Caco-2 (cell line): ENCODE measurements at places on chromosomes 7 and 10.

DNA sequence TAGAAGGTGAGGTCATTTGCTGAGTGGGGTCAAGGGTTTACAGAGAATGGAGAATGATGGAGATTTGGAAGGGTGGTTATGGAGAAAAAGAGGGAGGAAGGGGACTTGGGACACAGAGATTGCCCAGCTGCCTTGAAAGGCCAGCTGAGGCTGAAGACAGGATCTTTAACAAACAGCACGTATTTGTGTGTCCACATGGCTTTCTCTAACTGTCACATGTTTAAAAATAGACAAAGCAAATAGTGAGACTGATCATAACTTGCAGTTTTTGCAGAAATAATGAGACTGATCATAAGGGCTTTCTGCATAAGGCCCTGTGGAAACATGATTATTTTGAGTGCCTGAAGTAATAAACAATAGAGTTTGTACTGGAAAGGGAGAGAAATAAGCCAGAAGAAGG, 212.7 kb downstream of the HDAC9 start:
- no peak for DNase-seq

DNA sequence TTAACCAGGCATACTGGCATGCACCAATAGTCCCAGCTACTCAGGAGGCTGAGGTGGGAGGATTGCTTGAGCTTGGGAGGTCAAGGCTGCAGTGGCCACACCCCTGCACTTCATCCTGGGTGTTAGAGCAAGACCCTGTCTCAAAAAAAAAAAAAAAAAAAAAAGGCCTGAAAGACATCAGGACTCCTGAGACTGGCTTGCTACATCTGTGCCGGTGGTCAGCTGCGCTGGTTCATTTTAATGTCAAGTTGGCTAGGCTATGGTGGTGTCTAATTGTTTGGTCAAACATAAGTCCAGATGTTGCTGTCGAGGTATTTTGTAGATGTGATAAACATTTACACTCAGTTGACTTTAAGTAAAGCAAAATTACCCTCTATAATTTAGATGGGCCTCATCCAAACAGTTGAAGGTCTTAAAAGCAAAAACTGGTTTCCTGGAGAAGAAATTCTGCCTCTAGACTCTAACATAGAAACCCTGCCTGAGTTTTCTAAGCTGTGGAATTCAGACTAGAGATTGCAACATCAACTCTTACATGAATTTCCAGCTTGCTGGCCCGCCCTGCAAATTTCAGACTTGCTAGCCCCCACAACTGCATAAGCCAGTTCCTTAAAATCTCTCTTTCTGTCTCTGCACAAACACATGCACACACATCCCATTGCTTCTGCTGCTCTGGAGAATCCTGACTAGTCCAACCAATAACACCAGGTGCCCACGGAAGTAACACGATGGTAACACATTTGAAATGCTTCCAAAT, 18.2 kb downstream of the MYOF start:
- DNase-seq: peak; percentile 39

GRCh38 chr7:7808156-7808555, 89.7 kb upstream of the RPA3 start:
- DNase-seq: no peak

GRCh38 chr10:111161109-111161874, 84.5 kb downstream of the ADRA2A start:
- no peak for DNase-seq

DNA sequence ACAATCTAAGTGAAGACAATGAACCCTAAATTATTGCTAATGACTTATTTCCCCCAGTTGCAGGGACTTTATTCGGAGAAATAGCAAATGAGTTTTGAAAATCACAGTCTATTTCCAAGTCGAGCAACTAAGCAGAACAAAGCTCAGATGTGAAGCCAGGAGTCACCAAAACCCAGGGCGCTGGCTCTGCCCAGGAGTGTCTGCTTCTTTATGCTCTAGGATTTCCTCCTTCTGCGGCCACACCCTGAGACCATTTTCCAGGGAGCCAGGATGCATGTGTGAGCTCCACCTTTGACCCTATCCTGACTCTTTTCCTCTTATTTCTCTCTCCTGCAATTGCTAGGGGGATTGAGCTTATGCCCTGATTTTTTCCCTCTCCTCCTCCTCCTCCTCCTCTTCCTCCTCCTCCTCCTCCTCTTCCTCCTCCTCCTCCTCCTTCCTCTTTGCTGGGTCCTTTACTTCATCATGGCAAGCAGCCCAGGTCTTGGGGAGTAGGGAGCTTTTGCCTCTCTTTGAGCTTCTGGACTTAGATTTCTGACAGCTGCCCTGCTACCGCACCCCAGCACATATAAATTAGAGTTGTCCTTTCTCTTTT, 234.4 kb downstream of the ARL4A start:
- no peak for DNase-seq

DNA sequence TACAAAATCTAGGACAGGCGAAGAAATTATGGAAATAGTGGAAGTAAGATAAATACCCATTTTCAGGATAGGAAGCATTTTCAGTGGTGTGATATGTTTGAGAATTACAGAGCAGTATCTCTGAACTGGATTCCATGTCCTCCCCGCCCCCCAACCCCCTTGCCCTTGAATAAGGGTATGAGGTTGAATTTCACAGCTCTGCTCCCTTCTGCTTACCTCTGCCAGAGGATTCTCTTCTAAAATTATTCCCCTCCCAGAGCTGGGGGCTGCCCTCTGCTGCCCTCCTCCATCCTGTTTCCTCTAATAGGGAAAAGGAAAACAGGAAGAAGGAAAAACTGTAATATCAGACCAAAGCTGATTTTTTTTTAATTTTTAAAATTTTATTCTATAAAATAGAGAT, 7.3 kb upstream of the CLCN1 start:
- no peak for DNase-seq

- no peak for DNase-seq
Observed at GRCh38 chr7:29196191-29196590, 1.6 kb downstream of the CHN2 start.

GRCh38 chr10:71042216-71042615, 153.9 kb upstream of the PCBD1 start:
- no peak for DNase-seq

DNA sequence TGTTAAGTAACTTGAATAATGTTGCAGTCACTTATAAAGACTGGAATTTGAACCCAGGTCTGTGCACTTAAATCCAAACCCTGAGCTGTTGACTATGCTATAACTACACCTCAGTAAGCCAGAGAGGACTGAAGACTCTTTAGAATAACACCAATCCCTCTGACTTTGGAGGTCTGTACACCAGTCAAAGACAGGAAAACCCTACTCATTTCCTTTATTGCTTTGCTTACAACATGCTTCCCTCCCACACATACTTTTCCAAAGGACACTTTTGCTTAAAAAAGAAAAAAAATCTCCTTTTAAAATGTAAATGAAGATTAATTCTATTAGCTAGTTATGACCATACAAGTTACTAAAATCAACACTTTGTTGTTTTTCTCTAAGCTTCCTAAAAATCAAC, 184.7 kb upstream of the KCTD7 start:
- no peak for DNase-seq

GRCh38 chr10:1715821-1716220, 21.5 kb downstream of the ADARB2 start:
- DNase-seq: peak; percentile 71

- peak; percentile 96 for DNase-seq
Observed at GRCh38 chr10:122310311-122311050, 39.4 kb downstream of the BTBD16 start.

GRCh38 chr10:131474416-131474815, 162.9 kb upstream of the TCERG1L start:
- no peak for DNase-seq

GRCh38 chr10:121994429-121994941, 5.5 kb downstream of the TACC2 start:
- DNase-seq: peak; percentile 73

DNA sequence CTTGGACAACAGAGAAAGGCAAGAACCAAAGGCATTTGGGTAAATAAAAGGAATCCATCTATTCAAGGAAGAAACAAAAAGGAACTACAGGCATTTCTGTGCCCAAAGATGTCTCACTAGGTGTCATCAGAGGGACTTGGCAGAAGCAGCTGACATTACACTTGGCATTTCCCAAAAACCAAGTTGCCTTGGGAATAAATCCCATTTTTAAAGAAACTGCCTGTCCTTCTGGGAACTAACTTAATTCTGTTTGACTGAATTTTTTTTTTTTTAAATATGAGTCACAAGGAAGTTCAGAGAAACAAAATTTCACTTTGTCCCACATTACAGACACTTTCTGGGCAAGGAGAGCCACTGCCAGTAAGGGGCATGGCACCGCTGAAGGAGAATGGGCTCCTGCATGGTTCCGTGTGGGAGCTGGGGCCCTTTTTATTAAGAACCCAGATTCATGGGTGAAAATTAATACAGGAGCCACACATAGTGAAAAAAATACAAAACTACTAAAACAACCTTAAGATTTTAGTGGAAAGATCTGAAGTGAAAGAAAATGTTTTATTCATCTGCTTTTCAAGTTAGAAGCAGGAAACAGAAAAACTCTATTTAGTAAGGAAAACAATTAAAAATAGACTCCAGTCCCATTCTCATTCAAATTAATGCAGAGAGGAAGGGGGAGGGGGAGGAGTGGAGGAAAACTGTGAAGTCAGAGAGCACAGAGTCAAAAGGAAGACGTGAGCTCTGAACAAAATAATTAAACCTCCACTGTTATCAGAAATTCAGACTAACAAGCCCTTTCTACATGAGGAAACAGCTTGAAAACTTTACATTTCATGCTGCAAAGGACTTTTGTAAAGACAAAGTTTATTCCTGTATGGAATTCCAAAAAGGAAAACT, 118.4 kb upstream of the PDLIM1 start:
- no peak for DNase-seq

GRCh38 chr7:44048031-44048795, 3.7 kb downstream of the DBNL start:
- DNase-seq: peak; percentile 15

DNA sequence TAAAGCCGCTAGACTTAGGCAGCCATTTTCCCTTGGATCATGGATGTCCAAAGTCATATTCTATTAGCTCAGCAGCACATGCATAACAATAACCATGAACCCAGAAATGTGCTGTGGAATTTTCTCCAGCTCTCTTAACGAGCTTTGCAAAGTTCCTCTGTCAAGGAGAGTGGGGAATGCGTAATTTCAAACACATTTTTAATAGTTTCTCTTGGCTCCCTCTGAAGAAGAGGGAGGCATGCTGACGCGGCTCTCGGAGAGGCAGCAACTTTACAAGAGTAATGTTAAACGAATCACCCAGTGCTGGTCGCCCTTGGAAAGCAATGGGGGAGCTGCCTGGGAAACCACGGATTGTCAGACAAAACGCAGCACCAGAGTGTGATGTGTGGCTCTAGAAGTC, 114.8 kb downstream of the RAB18 start:
- DNase-seq: no peak

DNA sequence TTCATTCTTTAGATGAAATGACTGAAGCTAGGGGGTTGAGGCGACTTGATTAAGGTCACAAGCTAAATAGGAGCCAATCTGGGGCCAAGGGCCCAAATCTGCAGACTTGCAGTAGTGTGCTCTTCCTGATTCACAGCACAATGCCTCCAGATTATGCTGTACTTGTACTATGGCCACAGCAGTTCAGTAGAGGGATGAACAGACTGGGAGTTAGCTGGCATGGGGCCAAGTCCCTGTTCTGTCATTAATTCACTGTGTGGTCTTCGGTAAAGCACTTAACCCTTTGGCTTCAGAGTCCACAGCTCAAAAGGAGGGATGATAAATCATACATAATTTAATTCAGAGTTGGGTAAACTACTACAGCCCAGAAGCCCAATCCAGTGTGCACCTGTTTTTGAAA, 196.8 kb downstream of the XPNPEP1 start:
- DNase-seq: no peak

DNA sequence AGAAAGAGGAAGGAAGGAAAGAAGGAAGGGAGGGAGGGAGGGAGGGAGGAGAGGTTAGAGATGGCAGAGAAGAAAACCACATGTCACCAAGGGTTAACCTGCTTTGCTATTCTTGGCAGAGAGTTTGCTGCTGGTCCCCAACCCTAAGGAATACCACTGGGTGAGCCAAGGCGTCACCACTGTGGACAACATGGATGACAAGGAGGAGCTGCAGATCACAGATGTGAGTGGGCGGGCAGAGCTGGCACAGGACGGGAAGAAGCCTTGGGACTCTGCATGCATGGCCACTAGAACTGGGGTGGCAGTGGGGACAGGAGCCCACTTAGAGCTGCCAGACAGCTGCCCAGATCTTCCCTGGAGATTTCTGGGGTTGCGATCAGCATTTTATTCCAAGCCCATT, 17.2 kb upstream of the MYH16 start:
- DNase-seq: no peak

DNA sequence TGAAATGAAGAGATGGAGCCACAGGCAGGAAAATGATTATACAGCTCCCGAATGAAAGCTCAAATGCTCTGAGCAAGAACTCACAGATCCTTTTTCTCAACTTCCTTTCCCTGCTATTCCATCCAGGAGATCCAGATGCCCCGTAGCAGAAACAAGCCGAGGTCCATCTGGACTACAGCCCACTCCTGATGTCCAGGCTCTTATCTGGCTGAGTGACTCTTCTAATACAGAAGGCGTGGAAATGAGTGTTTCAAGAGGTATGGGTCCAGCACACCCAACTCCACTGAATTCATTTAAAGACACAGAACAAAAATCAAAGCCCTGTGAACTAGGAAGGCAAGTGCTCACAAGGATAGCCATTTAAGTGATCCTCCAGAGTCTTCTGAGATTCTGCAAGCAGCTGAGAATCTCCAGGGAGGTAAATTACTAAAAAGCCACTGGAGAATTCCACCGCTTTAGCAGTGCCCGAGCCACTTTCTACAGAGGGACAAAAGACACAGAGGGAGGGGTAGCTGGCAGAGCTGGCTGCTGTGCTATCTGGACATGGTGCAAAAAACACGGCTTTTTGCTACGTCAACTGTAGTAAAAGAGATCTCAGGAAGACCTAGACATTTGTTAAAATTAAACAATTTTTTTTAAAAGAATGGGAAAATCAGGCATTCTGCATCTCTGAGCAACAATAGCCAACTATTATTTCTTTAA, 24.5 kb downstream of the FAM171A1 start:
- no peak for DNase-seq

GRCh38 chr10:683448-684071, 5.9 kb downstream of the DIP2C start:
- DNase-seq: no peak

GRCh38 chr10:131093795-131094366, 217.6 kb downstream of the TCERG1L start:
- no peak for DNase-seq

- no peak for DNase-seq
Observed at GRCh38 chr7:37249240-37249639, 199.4 kb downstream of the ELMO1 start.

- no peak for DNase-seq
Observed at GRCh38 chr10:60606343-60607080, 171.8 kb upstream of the CDK1 start.
